Hypothalamus (tissue), 51 donors: ENCODE measurements at places on chromosomes 7 and 10.

DNA sequence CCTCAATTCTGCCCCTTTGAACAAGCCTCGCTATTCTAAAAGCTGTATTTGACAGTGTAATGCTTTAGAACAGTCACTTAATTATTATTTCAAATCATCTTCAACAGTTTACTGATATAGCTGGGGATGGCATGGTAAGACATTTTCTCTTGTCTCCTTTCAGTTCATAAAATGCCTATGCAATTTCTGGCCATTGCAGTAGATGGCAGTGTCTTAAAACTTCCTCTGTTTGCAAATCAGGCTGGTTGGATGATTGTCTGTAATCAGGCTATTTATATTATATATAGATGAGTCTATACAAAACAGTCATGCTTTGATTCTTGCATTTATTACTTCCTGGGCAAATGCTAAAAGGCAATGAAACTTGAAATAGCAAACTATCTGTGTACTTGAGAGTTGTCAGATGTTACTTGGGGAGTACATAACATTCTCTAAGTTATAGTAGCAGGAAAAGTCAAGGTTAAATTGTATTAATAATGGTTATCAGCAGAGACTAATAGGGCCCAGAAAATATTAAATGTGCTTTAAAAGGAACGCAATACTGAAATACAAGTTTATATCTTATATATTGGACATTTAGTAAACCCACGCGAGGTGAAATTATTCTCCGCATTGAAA is 55.5 kb upstream of the LHFPL3 start:
- DNase-seq: no peak

DNA sequence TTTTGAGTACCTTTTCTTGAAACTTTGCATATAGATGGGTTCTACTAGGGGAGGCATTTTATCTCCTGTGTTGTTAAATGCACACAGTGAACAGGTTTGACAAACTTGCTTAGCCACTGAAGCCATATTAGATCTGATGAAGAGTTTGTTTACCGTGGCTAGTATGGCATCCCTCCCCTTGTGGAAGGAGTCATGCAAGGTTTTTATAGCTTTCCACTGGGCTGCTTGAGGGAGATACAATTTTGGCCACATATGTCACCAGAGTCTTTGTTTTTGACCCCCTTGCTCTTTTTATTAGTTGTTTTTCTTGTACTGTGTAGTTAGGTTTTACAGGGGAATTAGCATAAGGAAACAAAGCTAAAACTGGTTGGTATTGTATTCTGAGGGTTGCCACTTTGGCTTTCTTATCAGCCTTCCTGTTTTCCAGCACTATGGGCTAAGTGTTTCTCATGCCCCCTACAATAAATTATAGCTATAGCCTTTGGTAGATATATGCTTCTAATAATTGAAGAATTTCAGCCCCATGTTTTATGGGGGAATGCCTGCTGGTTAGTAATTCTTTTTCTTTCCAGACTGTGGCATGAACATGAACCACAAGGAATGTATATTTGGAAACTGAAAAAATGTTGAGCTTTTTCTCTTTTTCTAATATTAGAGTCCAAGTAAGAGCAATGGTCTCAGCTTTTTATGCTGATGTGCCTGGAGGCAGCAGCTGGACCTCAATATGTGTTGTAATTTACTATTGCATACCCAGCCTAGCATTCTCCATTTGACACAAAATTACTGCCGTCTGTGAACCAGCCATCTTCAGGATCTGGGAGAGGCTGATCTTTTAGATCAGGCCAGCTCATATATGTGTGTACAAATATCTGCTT is 18.4 kb upstream of the STEAP2 start:
- DNase-seq: no peak

DNA sequence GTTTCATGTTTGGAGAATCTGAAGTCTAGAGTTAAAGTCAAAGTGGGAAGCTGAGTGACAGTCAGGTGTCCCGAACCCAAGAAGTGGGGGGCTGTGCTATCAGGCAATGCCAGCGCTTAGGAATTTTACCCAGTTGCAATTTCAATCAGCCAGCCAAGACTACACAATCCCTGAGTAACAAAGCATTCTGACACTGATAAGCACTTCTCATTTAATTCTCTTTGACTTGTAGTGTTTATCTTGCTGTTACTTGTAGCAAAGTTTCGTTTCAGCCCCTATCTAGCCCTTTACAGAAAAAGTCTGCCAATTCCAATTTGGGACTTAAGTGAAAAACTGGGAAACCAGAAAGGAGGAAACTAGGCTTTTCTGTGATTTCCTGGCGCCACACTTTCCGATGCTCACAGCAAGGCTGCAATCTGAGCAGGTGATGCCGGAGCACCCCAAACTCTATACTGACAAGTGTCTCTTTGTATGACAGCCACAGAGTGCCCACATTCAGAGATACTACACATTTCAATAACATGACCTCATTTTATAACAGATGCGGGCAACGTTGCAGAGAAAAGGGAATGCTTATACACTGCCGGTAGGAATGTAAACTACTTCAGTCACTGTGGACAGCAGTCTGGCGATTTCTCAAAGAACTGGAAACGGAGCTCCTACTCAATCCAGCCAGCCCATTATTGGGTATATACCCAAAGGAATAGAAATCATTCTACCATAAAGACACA is 61.0 kb downstream of the ITIH5 start:
- no peak for DNase-seq

- no peak for DNase-seq
Observed at GRCh38 chr7:38123494-38123893, 54.6 kb upstream of the STARD3NL start.

DNA sequence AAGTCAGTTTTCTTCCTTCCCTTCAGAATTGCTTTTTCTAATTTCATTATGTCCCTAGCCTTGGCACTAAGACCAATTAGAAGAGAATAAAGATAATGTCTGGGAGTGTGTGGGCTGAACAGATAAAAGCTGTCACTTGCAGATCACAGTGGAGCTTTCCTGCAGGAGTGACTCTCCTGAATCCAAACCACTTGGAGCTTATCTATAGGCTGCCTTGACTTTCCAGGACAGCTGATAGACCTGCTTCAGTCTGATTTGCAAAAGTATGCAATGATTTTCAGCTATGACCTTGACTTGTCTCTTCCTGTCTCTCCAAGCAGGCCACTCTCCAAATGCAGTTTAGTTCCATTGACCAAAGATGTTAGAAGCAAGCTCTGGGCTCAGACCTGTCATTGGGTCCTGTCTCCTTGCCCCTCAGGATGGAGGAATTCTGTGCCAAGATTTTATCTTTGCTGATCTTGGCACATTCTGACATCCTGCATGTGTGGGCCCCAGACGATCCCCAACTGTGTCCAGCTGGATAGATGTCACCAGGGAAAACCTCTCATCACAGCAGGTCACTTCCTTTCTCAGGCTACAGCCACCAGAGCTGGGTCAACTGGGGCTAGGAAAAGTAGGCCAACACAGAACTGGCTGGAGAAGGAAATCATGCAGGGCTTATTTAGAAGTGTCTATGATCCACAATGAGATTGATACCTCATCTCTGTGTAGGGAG is 120.9 kb upstream of the ZNF438 start:
- no peak for DNase-seq

DNA sequence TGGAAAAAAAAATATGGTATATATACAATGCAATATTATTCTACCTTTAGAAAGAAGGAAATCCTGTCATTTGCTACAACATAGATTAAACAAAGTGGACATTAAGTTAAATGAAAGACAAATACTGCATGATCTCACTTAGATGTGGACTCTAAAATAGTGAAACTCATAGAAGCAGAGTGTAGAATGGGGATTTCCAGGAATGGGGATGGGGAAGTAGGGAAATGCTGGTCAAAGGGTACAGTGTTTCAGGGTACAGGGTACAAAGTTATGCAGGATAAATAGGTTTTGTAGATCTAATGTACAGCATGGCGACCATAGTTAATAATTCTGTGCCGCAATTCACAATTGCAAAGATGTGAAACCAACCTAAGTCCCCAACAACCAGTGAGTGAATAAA is 385.5 kb downstream of the SFMBT2 start:
- DNase-seq: no peak

- no peak for DNase-seq
Observed at GRCh38 chr7:43481902-43482678, 100.8 kb upstream of the STK17A start.

DNA sequence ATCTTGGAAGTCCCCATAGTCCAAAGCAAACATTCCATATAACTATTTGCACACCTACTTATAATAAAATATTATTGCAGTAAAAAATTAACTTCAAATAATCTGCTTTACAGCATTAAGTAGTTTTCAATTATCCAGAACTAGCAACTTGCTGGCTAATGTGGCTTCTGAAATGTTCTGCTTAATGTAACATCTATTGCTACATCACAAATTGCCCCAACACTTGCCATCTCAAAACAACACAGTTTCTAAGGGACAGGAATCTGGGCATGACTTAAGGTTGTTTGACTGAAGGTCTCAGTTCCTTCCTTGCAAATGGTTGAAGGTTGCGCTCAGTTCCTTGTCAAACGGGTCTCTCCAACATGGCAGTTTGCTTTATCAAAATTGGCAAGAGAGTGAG is 378.5 kb upstream of the SEMA3C start:
- no peak for DNase-seq

DNA sequence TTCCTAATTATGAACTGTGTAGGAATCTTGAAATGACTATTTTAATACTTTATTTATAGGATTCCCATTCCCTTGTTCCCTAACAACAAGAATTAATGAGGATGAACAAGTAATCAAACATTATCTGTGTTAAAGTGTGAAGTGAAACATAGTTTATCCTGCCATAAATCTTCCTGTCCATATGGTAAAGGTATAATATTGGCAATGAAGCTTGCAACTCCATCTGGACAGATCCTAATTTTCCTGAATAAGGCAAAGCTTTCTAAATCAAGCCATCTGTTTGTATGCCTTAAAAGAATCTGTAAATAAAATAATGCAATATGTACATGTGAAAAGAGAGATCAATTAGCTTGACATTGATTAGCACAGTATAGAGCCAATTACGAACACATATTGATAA is 529.0 kb downstream of the ANKRD7 start:
- DNase-seq: no peak

DNA sequence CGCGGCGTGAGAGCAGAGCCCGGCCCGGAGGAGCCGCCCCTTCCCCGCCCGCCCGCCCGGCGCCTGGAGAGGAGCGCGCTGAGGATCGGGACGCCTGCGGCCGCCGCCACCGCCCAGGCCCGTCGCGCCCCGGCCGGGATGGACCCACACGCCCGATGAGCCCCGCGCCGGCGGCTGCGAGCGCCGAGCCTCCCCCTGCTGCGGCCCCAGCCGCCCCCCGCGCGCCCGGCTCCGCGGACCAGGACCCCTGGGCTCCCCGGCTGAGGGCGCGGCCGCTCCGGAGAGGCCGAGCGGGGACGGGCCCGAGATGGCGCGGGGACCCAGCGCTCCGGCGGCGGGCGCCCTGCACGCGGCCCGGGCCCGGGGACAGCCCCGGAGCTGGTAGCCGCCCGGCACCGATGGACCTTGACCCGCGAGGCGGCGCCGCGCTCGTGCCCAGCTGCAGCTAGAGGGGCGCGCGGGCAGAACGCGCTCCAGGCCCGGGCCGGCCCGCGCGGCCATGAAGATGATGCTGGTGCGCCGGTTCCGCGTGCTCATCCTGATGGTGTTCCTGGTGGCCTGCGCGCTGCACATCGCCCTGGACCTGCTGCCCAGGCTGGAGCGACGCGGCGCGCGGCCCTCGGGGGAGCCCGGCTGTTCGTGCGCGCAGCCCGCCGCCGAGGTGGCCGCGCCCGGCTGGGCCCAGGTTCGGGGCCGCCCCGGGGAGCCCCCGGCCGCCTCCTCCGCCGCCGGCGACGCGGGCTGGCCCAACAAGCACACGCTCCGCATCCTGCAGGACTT is 520 bp downstream of the FAM20C start:
- no peak for DNase-seq

DNA sequence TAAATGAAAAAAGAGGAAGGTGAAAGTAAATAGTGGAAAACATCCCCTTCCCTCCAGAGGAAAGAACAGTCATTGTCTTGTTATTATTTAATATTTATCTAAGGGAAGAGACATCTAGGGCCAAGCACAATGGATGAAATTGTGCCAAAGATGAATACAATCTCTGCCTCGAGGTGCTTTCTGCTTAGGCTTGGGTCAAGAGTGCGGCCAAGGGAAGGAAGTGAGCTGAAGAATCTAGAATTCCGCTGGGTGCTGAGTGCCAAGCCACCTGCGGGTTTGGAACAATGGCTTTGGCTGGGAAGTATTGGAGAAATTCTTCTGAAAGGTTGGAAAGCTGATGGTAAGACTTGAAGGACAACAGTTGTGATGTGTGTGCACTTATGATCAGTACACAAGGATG is 531.3 kb upstream of the FZD8 start:
- no peak for DNase-seq
